ENCODE measurements at places on chromosomes 11 and 22.

DNA sequence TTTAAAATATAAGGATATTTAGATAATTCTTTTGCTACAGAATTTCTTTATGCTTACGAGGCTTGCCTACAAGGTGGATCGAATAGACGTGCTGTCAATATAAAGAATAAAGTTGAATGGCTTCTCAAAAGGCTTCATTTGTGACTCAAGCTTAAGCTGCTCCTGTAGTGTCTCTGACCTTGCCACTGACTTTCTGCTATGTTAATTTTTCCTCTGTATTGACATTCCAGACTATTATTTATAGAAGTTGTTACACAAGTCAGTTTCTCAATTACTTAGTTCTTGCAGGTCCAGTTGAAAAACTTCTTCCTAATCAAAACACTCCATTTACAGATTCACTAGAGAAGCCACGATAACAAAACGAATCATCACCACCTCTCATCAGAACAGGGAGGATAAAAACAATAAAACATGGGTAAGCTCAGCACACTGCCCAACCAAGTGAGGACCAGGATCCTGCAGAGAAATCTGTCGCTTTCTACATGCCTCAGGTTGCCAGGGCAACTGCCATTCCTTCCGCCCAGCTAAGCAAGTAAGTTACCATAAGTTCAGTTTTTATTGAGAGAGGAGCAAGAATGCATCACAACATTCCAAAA lies 39.0 kb upstream of the CHKA start:
- DNase-seq = peak; percentile 52

GRCh38 chr11:128853559-128853958 lies 13.5 kb downstream of the KCNJ1 start:
- no peak for DNase-seq

DNA sequence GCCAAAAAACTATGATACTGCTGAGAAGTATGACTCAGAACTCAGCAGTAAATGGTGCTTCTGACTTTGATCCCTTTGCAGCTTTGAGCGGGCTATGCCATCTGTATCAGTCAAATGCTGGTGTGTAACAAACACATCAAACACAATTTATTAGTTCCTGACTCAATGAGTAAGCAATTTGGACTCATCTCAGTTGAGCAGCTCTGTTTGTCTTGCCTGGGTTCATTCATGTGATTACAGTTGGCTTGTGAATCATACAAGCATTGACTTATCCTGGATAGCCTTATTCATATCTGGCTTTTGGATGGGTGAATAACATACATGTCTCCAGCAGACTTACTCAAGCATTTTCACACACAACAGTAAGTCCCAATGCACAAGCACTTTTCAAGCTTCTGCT lies 858.8 kb downstream of the METTL15 start:
- DNase-seq = no peak

- DNase-seq = no peak
These were observed 7.0 kb downstream of the MS4A6A start for GRCh38 chr11:60175860-60176275.

DNA sequence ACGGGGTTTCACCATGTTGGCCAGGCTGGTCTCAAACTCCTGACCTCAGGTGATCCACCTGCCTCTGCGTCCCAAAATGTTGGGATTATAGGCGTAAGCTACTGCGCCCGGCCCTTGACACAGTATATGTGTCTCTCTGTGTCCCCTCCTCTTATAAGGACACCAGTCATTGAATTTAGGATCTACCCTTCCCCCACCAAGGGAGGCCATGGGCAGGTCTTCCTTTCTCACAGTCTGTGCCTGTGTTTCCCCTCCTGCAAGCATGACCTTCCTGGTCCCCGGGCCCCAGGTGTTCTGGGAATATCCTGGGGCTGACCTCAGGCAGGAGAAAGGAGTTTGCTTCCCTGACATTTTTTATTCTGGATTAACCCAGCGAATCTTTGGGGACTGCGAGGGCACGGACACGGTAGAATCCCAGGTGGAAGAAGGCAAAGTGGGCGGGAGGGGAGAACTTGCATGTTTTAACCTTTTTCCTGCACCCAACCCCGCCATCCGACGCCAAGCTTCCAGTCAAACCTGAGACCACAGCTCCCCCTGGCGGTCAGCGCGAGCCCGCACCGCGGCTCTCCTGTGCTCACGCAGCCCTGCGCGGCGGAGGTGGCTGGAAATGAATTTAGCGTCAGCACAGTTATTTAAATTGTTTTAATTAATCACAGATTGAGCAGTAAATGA lies 42.1 kb upstream of the ISX start:
- peak; percentile 25 for DNase-seq

GRCh38 chr11:133898770-133899115 lies 53.4 kb upstream of the SPATA19 start:
- no peak for DNase-seq

All from EH (cell line).